Mesenchymal stem cell (in vitro differentiated cells and primary cell): ENCODE measurements at places on chromosomes 1 and 21.

GRCh38 chr21:35039595-35040289, 9.4 kb downstream of the RUNX1 start:
- no peak overlapping the region for H3K4me3 ChIP-seq
- no peak for DNase-seq
- no peaks in the 10 kb centered on the region for H3K27me3 ChIP-seq
- no peaks in the 10 kb centered on the region for H3K4me1 ChIP-seq
- no peak overlapping the region for H3K27ac ChIP-seq

DNA sequence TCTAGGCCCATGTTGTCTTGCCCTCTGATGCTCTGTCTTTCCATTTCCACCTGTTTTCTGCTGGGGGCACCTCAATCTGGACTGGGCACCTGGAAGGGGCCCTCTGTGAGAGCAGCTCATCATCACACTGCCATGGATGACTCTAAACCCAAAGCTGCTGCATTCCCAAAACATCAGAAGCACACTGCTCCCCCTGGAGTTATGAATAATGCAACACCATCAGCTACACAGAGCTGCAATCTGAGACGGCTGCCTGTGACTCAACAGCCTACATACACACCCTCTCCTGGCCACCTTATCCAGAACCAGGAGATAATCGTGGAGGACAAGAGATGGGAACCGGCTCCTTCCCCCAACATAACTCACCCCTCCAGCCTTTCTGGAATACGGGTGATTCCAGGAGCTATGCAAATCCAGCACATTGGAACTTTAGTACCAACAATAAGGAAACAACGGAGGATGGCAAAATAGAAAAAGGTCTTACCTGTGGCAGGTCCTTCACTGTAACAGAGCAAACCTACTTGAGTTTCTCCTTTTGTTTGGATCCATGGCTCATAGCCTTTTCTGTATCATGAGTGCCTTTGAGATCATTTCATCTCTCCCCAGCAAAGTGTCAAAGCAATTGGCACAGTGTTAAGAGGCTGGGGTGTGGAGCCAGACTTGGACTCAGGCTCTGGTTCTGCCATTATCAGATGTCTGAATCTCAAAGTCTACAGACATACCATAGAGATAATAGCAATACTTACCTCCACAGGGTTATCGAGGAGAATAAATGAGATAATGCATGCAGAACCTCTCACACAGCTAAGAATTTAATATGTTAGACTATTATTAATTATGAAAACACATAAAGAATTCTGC, 29.3 kb downstream of the AK2 start:
- peaks cover 28% of the 10 kb centered on the region for H3K36me3 ChIP-seq
- DNase-seq, result peak; percentile 88
- no peaks in the 10 kb centered on the region for H3K27me3 ChIP-seq
- H3K4me3 ChIP-seq, result no peak overlapping the region

DNA sequence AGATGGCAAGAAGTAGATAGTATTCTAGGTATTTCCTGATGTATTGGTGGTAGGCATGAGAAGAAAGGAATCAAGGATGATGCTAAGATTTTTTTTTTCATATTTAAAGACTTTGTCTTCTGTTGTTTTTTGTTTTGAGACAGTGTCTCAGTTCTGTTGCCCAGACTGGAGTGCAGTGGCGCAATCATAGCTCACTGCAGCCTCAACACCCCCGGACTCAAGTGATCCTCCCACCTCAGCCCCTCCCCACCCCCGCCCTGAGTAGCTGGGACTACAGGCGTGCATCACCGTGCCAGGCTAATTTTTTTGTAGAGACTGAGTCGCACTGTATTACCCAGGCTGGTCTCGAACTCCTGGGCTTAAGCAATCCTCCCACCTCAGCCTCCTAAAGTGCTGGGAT, 2.8 kb upstream of the CAPZB start:
- no peaks in the 10 kb centered on the region for H3K27me3 ChIP-seq
- peaks cover 5% of the 10 kb centered on the region for H3K36me3 ChIP-seq
- no peak for DNase-seq

GRCh38 chr1:94118013-94118412, 2.9 kb downstream of the ABCA4 start:
- no peaks in the 10 kb centered on the region for H3K36me3 ChIP-seq
- H3K4me1 ChIP-seq, result peaks cover 9% of the 10 kb centered on the region
- no peak overlapping the region for H3K4me3 ChIP-seq
- H3K27me3 ChIP-seq, result no peaks in the 10 kb centered on the region
- H3K27ac ChIP-seq, result no peak overlapping the region

DNA sequence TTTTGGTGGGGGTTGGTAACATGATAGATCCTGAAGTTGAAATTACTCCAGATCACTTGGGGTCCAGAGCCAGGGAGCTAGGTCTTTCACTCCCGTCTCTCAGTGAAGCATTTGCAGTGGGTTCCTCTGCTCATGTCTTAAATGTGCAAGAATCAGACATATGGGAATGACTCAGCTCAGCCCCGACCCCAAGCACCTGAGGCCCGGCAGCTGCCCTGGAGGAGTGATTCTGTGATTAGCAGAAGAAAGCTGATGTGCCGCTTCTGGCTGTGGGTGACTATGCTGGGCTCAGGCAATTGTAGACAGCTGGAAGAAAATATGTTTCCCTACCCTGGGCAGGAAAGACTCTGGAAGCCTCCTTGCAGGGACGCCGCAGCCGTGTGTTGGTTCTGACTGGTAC, 601.7 kb downstream of the NPHP4 start:
- H3K36me3 ChIP-seq, result no peaks in the 10 kb centered on the region
- H3K27ac ChIP-seq, result no peak overlapping the region
- no peaks in the 10 kb centered on the region for H3K4me1 ChIP-seq
- no peak for DNase-seq
- no peaks in the 10 kb centered on the region for H3K27me3 ChIP-seq
